Immature natural killer cell (primary cell): ENCODE measurements at places on chromosomes 1 and 21.

DNA sequence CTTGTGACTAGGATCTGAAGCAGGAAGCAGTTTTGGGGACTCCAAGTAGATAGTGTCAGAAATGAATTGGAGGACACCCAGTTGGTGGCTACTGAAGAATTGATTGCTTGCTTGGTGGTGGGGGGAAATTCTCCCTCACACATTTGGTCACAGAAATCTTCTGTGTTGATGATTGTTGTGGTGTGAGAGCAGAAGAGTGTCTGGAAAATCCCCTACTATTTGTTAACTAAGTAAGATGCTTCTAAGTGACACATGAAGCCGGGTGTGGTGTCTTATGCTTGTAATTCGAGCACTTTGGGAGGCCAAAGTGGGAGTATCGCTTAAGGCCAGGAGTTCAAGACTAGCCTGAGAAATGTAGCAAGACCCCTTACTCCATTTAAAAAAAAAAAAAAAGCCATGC lies 22.5 kb upstream of the IPP start:
- DNase-seq = no peak

DNA sequence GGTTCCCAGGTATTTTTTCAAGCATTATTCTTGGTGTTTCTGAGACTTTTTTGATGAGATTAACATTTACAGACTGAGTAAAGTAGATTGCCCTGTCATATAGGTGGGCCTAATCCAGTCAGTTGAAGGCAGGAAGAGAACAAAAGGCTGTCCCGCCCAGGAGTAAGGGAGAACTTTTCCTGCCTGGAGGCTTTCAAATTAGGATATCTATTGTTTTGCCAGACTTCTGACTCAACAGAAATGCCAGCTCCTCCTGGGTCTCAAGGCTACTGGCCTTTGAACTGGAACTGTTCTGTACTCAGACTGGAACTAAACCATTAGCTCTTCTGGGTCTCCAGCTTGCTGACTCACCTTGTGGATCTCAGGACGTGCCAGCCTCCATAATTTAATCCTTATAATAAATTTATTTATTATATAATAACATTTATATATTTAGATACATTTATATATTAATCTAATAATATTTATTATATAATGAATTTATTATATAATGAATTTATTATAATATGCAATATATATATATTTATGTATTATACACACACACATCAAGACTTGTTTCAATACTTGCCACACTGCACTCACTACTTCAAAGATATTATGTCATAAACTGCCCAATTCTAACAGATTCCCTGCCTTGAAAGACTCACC lies 510.8 kb upstream of the B3GALT2 start:
- DNase-seq = no peak

GRCh38 chr1:218394416-218394815 lies 49.3 kb downstream of the TGFB2 start:
- no peak for DNase-seq

GRCh38 chr21:32303385-32303784 lies 4.7 kb downstream of the MRAP start:
- no peak for DNase-seq

- no peak for DNase-seq
Observed at GRCh38 chr1:156382561-156382960, 13.6 kb downstream of the RHBG start.

- no peak for DNase-seq
Observed at GRCh38 chr1:60695716-60696171, 386.6 kb upstream of the NFIA start.

DNA sequence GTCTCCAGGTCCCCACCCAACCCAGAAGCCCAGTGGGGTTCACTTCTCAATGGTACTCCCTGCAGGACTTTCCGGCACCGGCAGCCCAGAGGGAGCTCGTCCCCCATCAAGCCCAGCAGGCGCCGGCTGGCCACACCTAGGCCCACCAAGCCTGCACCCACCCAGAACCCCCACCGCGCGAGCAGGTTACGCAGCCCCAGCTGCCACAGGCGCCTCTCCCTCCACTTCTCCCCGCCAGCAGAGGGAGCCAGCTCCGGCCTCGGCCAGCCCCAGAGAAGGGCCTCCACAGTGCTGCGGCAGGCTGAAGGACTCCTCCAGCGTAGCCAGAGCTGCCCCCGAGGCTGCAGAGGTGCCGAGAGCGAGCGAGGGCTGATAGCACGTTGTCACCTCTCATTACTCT lies 722.3 kb downstream of the PLA2G4A start:
- DNase-seq = no peak

DNA sequence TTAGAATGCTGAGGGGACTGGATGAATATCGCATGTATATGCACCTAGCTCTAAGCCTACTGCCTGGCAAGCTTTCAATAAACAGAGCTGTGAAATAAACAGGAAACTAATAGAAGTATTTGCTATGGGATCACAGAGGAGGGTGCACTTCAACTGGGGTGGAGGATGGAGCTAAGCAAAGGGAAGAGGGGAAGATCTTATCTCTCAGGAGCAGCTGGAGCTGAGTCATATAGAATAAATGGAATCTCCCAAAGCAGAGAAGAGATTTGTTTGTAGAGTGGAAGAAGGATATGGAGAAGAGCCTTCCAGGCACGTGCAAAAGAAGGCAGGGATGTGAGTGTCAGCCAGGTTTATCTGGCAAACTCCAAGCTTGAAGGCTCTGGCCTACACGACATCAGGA lies 17.0 kb upstream of the KCNA10 start:
- no peak for DNase-seq

DNA sequence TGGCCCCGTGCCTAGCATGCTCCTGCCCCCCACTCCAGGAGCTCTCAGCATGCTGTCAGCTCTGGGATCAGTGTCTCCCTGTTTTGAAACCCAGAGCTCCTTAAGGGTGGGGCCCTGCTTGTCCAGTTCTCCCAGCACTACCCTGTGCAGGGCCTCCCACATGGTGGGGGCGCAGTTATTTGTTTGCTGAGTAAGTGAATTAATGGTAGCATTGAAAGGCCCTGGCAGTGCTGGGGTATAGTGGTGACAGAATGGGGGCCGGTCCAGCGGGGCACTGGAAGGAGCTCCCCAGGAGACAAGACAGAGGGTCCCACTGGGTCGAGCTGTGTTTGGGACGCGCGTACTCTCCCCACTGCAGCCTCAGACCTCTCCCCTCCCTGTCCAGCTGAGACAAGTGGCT lies 99.9 kb downstream of the NPHP4 start:
- DNase-seq = no peak
